ENCODE measurements at places on chromosomes 2 and 18.

GRCh38 chr2:217415316-217415715 lies 555.5 kb upstream of the TNP1 start:
- DNase-seq = no peak

DNA sequence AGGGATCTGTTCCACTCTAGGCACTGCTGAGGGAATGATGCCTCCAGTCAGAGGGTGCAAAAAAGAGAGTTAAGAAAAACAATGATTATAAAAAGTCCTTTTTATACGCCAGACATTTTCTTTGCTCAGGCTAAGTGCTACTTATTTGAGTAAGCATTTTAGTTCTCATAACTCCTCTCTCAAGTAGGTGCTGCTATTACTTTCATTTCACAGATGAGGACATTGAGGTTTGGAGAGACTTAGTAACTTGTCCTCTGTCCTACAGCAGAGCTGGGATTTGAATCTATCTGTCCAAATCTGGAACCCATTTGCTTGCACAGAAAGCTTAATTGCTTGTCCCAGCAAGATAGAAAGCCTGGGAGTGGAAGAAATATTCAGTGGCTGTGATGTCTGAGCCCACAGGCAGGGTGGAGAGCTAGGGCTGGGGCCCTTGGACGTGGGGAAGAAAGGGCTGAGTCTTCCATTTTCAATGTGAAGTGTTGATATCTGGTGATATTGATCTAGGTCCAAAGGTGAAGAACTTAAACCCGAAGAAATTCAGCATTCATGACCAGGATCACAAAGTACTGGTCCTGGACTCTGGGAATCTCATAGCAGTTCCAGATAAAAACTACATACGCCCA lies 5.8 kb downstream of the IL37 start:
- DNase-seq = no peak

GRCh38 chr2:119523383-119523951 lies 816 bp downstream of the SCTR start:
- DNase-seq = no peak

DNA sequence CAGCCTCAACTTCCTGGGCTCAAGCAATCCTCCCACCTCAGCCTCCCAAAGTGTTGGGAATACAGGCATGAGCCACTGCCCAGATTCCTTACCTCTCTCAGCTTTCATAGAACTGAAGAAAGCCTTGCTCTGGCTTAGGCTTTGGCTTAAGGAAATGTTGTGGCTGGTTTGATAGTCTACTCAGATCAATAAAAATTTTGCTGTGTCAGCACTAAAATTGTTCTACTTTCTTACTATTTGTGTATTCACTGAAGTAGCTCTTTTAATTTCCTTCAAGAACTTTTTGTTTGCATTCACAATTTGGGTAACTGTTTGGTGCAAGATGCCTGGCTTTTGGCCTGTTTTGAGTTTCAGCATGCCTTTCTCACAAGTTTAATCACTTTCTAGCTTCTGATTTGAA lies 634.0 kb upstream of the FSHR start:
- no peak for DNase-seq

GRCh38 chr2:148650881-148651280 lies 6.3 kb downstream of the EPC2 start:
- no peak for DNase-seq

GRCh38 chr2:186925514-186925913 lies 76.5 kb upstream of the ZSWIM2 start:
- DNase-seq = no peak

DNA sequence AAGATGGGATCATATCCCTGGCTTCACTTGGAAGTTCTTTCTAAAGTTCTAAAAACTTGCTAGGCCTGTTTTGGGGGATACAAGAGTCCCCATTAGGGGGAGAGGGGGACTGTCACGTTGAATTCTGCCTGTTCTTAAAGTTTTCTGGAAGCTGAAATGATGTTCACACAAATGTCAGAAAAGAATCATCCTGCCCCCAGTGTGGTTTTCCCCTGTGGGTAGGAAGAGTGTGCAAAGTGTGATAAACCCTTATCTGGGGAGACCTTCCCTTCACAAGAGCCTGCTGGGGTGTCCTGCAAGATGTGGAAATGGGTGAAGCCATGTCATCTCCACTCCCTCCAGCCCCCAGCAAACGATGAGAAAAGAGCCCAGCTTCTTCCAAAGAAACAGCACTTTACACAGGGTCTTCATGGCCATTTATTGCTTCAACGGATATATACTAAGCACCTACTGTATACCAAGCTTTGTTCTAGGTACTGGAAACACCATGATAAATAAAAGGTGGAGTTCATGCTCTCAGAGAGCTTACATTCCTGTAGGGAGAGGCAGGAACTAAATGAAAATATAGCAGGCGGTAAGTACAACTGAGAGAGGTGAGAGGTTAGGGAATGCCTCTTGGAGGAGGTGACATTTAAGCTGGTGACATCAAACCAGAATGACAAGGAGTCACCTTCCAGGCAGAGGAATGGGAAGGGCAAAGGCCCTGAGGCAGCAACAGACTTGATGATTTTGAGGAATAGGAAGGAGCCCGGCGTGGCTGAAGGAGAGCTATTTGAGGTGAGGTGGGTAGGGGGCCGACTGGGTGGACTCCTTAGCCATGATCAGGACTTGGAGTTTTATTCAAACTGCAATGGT lies 1.6 kb downstream of the MFSD2B start:
- no peak for DNase-seq

DNA sequence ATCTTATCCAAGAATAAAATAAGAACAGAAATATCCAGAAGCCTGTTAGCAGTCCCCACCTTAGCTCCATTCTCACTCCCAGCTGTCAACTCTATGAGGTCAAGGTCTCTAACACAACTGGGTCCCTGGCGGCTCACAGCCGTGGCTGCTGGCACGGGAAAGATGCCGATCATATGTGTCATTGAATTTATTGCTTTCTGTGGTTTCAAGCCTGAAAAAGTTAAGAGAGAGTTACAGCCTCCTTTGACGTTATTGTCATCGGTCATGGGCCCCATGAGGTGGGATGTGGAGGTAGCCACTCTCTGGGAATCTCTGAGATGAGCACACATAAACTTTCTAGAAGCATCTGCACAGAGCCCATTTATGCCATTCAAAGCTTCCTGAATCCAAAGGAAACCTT lies 28.7 kb upstream of the CABLES1 start:
- no peak for DNase-seq

- DNase-seq = no peak
Measured at GRCh38 chr18:7146067-7146466, 28.5 kb upstream of the LAMA1 start.

DNA sequence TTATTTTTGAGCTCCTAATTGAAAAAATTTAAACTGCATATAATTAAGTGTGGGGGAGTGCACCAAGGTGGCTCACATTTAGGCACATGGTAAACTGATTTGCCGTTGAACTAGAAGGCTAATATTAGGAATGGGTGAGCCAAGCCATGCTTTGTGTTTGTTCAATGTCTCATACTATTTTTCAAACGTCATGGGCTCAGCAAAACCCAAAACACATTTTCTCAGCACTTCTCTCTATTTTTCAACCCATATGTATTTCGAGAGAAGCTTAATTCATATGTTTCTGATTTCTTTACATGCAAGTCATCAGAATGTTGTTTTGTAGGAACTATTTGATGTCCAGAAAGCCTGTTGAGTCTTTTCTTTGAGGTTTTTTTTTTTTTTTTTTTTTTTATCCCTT lies 291.2 kb downstream of the TCF4 start:
- no peak for DNase-seq

GRCh38 chr2:239245872-239246721 lies 154.7 kb downstream of the HDAC4 start:
- DNase-seq = no peak

GRCh38 chr2:177909962-177910361 lies 162.6 kb downstream of the PDE11A start:
- no peak for DNase-seq

- DNase-seq = no peak
Measured at GRCh38 chr2:48219555-48220436, 310.2 kb upstream of the STON1 start.

GRCh38 chr2:108288534-108289106 lies at the start of gene SULT1C2:
Gene SULT1C2 (plus strand): TSS chr2:108288895. CDS start chr2:108293668, 4,773 bp downstream.
- DNase-seq = no peak

GRCh38 chr2:20049637-20050036 lies 1.8 kb downstream of the LAPTM4A start:
- DNase-seq = no peak

GRCh38 chr2:223548194-223548593 lies 54.0 kb downstream of the SCG2 start:
- DNase-seq = no peak

- DNase-seq = no peak
Measured at GRCh38 chr2:121626777-121627524, 22.3 kb downstream of the CLASP1 start.

DNA sequence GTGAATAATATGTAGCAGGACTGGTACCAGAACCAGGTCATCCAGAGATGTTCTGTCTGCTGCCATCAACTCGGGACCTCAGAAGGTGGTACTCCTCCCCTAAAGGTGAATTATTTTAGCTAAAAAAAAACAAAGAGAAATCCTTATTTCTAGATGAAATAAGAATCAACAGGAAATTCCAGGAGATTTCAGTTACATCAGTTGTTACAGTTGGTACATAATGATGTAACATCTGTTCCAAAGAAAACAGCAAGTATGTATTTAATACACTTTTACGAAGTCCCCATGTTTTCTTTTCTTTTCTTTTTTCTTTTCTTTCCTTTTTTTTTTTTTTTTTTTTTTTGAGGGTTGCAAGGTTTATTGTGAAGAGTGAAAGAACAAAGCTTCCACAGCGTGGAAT lies 33.6 kb upstream of the CD28 start:
- DNase-seq = no peak

- DNase-seq = no peak
Measured at GRCh38 chr2:229910832-229911412, 10.9 kb downstream of the TRIP12 start.

- DNase-seq = no peak
Measured at GRCh38 chr2:83665894-83666293, 793.2 kb downstream of the SUCLG1 start.

- no peak for DNase-seq
Measured at GRCh38 chr2:190235101-190235500, 84.5 kb downstream of the HIBCH start.

- no peak for DNase-seq
Measured at GRCh38 chr2:66790651-66791181, 355.8 kb downstream of the MEIS1 start.

- DNase-seq = no peak
Measured at GRCh38 chr2:206379886-206380285, 63.4 kb upstream of the ADAM23 start.

DNA sequence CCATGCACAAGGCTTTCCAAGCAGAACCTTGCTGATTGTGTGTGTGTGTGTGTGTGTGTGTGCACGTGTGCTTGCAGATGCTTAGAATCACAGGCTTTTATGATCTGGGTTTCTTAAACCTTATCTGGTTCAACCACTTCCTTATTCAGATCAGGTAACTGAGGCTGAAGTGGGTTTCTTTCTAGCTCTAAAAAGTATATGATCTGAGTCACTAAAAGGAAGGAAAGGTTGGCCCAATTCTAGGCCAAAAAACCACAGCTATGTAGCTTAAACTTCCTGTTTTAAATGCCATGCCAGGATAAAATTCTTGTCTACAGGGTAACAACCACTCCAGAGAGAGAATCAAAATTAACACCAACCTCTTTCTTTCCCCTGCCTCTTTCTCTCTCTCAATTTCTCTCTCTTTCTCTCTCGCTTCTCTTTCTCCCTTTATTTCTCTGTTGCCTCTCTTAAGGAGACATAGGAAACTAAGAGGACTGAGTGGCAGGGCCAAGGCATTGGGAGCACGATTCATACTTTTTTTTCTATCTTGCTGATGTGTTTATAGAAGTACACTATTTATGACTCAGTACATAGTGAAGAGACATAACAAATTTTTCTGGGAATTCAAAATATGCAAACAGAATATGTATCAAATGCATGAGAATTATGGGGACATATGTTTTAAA lies 140.3 kb downstream of the TRIB2 start:
- DNase-seq = no peak

DNA sequence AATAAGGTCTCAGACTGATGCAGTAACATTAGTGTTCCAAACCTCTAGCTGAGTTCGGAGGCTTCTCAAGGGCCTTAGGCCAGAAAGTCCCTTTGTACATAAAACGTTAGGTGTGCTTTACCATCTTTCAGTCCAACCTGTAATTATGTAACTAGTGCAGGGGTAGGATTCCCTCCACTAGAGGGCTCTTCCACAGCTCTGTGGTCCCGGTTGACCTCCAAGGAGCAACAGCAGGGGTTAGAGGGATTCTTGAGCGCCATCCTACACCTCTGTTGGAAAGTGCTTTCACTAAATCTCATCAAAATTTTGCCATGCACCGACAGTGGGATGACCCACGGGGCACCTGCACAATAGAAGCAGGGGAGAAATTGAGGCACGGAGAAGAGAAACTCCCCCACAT lies 155.8 kb upstream of the LRP1B start:
- no peak for DNase-seq

DNA sequence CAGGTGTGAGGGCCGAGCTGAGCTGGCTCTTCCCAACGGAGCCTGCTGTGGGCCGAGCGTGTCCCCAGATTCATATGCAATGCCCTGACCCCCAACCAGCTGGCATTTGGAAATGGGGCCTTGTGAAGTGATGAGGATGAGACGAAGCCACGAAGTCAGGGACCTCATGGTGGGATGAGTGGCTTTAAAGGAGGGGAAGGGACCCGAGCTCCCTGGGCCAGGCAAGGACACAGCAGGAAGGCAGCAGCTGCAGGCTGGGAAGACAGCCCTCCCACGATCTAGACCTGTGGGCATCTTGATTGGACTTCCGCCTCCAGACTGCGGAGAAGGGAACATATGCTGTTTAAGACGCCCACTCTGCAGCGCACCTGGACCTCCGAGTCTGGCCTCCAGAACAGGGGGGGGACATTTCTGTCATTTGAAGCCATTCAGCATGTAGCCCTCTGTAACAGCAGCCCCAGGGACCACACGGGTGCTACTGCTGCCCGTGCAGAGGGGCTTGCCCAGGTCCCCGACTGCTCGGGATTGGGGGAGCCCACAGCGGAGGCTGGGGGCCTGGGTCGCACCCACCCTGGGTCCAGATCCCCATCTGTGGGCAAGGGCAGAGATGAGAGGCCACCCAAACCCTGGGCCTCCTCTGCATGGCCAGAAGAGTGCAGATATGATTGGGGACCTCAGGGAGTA lies 27.2 kb downstream of the KIF1A start:
- no peak for DNase-seq

DNA sequence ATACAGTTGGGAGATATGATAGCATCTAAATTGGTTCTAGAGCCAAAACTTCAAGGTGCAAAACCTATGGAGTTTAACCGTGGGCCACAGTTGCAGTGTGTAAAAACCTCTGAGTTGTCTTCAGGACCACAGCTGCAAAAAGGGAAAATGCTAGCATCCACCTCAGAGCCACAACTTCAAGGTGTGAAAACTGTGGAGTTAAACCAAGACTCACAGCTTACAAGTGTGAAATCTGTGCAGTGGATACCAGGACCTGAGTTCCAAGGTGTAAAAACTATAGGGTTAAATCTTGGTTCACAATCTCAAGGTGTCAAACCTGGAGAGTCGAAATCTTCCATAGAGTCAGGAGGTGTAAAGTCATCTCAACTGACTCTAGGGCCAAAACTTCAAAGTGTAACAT lies 10.4 kb upstream of the ZNF512 start:
- no peak for DNase-seq
